ENCODE measurements at places on chromosomes 4 and X.

DNA sequence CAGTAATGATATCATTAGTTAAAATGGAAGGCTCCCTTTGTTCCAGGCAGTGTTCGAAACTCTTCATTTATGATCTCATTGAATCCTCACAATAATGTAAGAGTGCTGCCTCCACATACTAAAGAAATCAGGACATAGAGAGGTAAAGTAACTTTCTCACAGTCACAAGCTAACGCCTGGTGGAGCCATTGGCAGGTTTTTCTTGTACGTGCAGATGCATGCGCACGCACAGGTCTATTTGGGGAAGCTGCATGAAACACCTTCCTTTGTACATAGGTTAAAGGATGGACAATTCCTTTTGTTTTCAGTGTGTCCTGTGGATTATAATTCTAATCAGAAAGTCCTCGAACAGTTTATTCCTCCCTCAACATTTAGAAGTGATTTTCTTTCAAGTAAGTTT is 176.2 kb downstream of the RAPGEF2 start:
- no peak for DNase-seq

DNA sequence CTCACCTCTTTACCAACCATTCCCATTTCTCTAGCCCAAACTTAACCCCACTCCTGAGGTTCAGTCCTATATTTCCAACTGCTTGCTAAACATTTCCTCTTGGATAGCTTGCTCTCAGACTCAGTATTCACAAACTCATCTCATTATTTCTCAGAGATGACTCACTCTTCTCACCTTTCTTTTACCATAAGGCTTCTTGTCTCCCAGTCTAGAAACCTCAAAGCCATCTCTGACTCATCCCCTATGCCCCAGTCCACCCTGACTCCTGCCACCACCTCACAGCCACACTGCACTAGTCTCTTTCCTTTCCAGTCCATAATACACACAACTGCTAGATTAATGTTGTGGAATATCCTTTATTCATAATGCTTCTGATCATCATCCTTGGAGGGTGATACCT is 4.8 kb downstream of the FRMPD3 start:
- peak; percentile 86 for DNase-seq

DNA sequence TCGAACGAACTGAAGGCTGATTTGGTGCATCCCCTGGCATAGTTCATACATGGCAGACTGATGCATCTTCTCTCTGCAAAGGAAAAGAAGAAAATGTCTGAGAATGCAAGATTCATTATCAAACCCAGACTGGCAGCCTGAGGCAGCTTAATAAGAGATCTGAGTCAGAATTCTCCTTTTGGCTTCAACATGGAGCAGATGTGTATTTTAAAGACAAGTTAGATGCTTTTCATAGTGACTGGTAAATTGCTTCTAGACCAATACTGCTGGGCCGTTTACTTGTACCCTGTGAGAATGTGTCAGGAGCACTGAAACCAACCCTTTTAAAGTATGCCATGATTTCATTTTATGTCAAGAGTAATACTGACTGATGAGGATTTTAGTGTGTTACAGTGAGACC is 322.0 kb downstream of the NR3C2 start:
- DNase-seq, result no peak

DNA sequence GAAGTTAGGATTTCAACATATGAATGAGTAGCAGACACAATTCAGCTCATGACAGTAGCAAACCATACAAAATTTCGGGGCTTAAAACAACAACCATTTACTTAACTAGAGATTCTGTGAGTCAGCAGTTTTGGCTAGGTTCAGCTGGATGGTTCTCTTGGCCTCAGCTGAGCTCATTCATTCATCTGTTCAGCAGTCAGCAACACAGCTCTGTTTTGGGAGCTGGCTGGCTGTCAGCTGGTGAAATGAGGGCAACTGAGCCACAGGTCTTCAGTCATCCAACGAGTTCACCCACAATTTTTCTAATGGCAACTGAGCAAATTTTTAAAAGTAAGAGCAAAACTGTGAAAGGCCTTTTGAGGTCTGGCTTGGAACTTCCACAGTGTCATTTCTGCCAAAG is 2005.1 kb upstream of the AGA start:
- no peak for DNase-seq

GRCh38 chrX:150935467-150935866 is 37.0 kb upstream of the CD99L2 start:
- peak; percentile 9 for DNase-seq

DNA sequence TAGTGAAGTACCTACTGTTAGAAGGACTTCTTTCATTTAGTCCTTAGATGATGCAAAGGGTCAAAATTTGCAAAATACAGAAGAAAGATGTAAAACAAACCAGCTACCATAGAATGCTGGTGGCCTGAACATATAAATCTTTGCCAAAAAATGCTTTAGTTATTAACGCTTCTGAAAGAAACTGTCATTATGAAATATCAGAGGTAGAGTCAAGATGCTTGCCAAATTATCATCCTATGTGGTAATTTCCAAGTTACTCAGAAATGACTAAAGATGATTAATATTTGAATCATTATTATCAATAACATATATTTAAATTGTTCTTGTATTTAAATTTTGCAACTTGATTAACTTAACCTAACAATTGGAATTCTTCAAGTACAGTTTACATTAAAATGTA is 588.4 kb upstream of the FAM241A start:
- DNase-seq, result no peak

GRCh38 chrX:153394612-153395011 is 6.5 kb downstream of the PNMA6E start:
- DNase-seq, result no peak

- DNase-seq, result no peak
These were observed 17.1 kb downstream of the GAB1 start for GRCh38 chr4:143353797-143354196.

- DNase-seq, result no peak
These were observed 29.2 kb upstream of the IL9R start for GRCh38 chrX:155968326-155968661.

DNA sequence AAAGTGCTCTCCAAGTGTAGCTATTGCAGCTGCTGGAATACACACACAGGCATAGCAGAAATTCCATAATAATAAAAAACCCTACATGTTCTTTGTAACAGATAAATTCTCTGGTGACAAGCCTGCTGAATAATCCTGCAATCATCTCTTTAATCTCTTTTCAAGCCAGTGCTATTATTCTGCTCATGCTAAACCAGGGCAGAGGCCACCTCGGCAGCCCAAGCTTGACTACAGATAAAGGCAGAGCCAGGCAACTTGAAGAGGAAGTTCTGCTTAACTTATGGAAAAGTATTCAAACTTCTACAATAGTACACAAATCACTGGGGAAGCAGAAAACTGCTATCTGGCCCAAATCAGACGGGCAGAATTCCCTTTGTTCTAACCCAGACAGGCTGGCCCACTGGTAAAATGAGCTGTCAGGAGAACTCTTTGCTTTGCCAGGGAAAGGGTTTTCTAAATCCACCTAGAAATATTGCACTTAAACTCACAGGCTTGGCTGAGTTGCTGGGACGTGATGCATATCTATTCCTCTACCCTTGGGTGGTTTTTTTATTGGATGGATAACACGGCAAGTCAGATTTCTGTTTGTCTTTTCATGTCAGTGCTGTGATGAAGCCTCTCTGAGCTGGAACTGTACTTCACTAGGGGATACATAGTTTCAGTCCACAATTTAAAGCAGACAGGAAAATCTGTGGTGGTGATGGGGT is 70.5 kb downstream of the GATB start:
- no peak for DNase-seq

DNA sequence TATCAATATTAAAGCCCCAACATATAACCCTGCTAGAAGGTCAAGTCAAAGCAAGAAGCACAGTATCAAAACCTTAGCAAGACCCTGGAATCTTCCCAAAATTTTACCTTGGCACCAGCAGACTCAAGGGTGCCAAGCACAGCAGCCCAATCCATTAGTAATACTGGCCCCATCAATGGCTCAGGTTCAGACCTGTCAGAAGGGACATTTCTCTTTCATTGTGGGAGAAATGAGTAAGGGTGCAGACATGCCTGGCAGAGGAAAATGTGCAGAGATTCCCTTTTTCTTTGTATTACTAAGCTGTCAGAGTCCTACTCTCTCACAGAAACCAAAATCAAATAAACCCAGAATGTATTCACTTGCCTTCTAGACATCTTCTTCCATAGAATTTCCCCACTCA is 203.9 kb downstream of the EVC2 start:
- DNase-seq, result no peak

DNA sequence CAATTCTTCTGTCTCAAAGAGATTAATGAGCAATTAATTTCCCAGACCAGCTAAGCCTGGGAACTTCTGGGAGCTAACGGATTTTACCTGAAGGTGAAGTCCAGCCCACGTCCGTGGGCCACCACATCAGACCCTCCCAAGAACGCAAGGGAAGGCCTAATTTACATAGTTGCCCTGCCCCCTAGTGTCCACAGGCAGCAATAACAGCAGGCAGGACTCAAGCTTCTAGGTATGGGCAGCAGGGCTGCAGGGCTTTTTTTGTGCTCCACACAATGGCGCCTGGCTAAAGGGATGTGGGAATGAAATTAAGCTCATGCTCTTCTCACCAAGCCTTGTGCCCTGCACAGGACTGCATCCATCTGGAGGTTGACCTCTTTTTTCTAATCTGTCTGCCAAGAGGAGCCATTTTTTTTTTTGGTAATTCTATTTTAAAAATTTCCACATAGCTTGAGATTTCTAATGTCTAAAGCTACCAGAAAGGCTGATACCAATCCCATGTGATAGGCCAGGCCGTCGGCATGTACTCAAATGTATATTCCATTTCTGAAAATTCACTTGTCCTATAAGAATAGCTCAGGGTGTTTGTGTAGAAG is 111.9 kb upstream of the TMEM164 start:
- DNase-seq, result peak; percentile 45

DNA sequence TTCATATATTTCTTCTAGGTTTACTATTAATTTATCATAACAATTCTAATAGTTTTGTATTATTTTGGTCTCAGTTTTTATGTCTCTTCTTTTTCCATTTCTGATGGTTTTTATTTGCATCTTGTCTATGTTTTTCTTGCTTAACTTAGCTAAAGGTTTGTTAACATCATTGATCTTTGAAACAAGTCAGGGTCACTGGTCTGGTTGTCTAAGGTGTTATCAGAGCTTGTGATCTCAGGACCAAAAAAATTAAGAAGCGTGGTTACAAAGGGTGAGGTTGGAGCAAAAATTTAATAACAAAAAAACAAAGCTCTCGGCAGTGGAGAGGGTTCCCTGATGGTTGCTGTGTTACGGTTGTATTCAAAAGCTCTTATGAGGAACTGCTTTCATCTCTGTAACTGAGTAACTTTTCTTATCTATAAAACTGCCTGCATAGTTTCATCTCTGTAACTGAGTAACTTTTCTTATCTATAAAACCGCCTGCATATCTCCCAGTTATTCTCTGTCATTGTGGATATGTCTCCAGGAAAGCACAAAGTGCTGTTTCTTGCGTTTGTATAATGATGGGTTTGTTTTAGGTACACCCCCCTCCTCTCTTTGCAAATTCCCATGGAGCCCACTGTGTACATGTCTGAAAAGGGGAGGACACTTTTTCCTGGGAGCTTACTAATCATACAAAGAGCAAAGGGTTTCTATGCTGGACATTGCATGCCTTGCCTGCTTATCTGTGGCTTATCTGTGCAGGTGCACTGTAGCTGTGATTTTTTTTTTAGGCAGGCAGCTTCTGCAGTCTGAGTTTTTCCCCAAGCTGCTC is 62.4 kb upstream of the UGT2B15 start:
- no peak for DNase-seq

- peak; percentile 34 for DNase-seq
These were observed 104.7 kb upstream of the SMIM10 start for GRCh38 chrX:134886002-134886596.

DNA sequence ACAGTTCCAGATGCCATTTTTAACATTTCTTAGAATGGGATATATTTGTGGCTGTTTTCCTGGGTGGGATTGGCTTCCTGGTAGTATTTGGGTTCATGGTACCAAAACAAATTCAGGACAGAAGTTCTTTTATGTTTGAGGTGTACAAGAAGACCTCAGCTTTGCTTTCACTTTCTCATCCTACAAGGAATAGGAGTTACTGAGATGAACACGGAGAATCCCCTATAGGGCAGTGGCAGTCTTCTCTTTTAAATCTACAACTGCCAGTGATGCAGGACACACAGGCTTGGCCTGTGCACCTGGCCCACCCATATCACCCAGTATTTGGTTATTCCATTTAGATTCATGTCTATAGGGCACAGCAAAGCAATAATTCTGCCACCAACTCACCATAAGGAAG is 35.2 kb downstream of the SLC10A7 start:
- no peak for DNase-seq

DNA sequence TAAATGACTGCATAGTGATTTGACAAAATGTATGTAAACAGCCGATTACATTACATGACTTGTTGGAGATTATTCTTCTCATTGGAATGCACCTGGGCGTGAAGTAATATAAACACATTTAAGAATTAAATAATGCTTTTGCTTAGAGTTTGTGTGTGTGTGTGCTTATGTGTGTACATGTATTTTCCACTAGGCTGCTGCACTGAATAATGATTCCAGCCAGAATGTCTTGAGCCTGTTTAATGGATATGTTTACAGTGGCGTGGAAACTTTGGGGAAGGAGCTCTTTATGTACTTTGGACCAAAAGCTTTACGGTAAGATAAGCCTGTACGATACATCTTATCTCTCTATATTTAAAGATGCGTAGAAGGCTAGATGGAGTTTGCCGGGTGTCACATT is 12.6 kb downstream of the NEIL3 start:
- no peak for DNase-seq

GRCh38 chr4:73599182-73599581 is 21.1 kb downstream of the RASSF6 start:
- DNase-seq, result peak; percentile 82

- peak; percentile 4 for DNase-seq
These were observed 1038.3 kb upstream of the SLIT2 start for GRCh38 chr4:19213388-19213787.

DNA sequence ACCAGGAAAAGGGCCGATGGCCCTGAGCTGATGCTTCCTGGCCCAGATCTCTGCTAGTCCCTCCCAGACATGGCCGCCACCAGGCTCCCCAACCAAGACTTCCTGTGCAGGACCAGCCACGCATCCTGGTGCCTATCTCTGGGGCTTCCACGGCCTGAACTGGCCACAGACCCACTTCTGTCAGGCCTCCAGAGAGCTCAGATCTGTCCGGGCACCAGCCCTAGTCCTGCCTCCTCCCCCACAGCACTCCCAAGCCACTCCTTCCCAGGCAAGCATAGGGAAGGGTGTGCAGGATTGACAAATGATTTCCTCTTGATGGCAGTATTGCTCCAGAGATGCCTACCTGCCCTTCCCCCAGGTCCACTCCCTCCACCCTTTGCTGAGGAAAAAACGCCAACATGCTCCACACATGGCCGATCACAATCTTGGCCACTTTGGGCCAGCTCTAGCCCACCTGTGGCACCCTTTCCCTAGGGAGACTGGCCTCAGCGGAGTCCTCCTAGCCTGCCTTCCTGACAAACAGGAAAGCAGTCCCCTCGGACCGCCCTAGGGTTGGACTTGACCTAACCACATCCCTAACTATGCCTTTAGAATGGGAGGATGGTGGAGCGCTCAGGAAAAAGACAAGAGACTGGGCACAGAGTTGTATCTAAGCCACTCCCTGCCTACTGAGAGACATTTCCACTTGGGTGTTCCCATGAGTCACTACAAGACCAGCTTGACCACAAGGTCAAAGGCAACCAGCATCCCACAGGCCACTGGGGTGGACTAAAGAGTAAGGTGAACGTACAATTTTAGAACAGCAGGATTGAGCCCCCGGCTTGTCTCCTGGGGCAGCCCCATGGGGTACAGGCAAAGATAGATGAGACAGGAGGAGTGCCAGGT is 277.5 kb upstream of the AGTR2 start:
- DNase-seq, result peak; percentile 74

GRCh38 chrX:14690553-14690952 is 161.2 kb downstream of the GLRA2 start:
- DNase-seq, result no peak
